ENCODE measurements at places on chromosomes 5 and 9.

DNA sequence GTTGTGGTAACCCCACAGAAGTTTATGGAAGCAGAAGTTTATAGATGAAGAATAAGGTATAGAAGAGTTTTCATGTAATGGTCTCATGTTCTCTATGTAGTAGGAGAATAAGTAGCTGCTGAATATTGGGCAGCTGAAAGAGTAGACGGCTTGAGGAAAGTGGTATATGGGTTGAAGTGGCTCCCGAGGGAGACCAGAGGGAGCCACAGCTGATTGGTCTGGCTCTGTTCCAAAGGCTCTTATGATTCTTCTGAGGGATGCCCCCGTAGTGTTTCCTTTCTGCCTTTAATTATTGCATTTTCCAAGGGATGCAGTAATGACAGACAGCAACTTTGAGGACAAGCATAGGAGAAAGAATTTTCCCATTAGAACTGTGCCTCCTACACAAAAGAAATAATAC, 30.1 kb upstream of the TENT2 start:
- DNase-seq = no peak

- DNase-seq = no peak
These were observed 6.4 kb upstream of the JMY start for GRCh38 chr5:79229357-79230174.

- no peak for DNase-seq
These were observed 190.6 kb downstream of the MPDZ start for GRCh38 chr9:13088720-13089427.

DNA sequence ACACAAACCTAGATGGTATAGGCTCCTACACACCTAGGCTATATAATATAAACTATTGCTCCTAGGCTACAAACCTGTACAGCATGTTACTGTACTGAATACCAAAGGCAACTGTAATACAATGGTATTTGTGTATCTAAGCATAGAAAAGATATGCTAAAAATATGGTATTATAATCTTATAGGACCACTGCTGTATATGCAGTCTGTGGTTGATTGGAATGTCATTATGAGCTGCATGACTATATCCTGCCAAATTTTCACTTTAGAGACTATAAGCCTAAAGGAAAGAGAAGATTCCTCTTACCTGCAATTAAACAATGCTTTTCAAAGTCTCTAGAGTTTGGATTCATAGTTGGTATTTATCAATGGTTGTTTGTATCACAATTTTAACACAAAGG, 24.7 kb upstream of the ACOT12 start:
- DNase-seq = no peak

DNA sequence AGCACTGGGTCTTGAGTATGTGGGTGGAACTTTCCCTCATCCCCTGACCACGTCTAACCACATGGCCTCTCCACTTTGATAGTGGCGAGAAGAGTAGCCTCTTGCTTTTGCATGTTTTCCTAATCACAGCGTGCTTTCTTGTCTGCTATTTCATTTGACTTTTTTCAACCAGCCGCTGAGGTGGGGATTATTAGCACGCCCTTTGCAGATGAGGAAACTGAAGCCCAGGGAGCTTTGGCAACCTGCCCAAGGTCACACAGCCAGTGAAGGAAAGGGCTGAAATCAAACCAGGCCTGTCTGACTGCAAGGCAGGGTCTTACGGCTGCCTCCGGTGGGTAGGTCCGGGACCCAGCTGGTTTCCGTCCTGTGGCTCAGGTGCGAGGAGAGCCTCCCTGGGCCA, 106.5 kb upstream of the MSX2 start:
- DNase-seq = no peak

DNA sequence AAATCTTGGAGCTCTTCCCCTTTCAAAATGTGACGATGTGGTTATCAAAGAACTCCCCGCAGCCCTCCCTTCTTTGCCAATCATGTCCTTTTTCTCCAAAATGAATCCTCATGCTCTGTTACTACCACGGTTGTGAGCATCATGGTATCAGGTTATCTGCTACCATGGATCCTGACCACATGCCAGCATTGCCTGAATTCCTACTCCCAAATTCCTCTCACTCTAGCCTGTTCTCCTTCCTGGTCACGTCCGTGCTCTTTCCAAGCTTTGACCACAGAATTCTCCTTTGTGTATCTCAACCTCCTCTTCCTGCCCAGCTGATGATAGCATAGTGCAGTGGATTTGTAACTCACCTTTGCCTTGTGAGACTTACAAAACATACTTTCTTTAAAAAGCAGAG, 59.5 kb upstream of the FBXL7 start:
- DNase-seq = no peak

GRCh38 chr5:69493396-69494133, 975 bp downstream of the OCLN start:
- no peak for DNase-seq

DNA sequence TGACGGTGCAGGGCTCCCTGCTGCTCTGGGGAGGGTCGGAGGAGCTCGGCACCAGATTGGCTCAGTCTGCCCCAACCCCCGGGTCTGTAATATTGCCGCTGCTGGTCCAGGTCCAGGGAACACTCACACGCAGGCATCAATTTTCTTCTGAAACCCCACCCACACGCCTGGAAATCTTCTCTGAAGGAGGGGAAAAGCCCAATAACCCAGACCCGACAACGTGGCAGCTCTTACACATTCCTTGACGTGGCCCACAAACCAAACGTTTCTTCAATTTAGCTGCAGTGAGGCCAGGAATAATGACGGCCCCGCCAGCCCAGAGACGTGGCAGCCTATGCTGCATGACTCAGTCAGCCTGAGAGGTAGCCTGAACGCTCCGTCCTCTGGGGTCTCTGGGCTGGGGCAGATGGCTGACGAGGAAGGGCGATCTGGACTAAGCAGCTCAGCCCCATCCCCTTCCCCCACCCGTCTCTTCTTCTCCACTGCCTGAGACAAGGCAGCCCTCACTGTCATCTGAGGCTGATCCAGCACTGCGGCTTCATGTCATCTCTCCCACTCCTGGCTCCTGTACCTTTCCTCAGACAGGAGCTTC, 9.9 kb upstream of the SPARC start:
- no peak for DNase-seq

GRCh38 chr5:33588654-33589372, 148.0 kb downstream of the TARS1 start:
- DNase-seq = peak; percentile 1
